ENCODE measurements at places on chromosomes 4 and X.

GRCh38 chr4:115923152-115923551 is 809.7 kb upstream of the NDST4 start:
- DNase-seq, result no peak

- DNase-seq, result no peak
These were observed 34.9 kb downstream of the RASSF6 start for GRCh38 chr4:73585345-73585744.

DNA sequence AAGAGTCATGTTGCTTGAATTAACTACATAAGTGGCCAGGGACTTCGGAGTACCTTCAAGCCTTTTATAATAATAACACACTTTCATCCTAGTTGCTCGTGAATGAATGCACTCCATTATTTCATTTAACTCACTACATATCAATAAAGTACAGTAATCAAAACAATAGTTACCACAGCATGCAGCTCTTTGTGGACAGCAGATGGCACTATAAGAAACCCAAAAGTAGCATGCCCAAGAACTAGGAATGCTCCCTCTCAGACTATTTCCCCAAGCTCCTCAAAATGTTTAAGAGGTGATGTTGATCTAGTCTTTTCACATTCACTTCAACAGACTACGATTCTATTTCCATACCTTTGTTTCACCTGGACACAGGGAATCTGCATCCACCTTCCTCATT is 500.8 kb upstream of the DIAPH2 start:
- DNase-seq, result no peak

DNA sequence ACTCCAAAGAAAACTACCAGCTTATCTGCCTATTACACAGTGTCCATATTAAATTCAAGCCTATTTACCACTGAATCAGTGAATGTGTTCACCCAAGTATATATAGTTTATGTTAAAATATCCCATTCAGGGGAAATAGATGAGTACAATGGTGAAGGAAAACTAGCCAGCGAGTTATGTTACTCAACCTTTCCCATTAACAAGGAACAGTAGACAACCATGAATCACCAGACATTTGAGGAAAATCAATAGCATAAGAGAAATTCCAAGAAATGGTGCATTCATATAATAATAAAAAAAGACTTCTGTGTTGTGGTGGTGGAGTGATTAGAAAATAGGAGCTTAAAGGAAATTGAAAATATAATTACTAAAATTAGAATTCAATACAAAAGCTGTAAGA is 21.3 kb downstream of the IQCM start:
- no peak for DNase-seq

- DNase-seq, result no peak
These were observed 50.8 kb downstream of the LRP2BP start for GRCh38 chr4:185344743-185345538.

DNA sequence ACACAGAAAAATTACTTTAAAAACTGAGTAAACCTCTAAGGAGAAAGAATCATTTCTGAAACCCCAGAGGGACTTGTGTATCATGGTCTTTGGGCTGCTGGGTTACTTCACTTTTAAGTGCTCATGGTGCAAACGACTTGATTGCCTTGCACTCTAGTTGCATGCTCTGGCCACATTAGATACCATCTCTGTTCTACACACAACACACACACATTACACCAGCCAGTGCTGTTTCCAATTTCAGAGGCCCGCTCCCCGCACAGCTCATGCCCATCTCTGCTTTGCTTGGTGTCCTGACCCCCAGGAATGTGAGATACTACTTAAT is 2.1 kb downstream of the PPP3CA start:
- no peak for DNase-seq

DNA sequence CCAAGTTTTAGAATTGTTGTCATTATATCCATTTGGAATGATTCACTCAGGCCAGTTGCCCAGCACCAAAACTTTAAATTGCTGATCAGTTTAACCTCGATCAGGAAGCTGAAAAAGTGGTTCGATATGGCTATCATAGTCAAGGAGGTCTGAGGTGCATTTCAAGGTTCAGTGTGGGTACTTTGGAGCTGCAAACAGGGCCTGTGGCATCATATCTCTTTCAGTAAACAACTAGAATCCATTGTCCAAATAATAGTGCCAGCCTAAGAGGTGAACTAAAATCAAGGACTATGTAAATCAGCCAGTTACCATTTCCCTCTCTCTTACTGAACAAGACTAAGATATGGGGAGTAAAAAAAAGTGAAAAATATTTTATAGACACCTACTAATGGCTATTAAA is 14.2 kb downstream of the TMEM47 start:
- DNase-seq, result no peak

DNA sequence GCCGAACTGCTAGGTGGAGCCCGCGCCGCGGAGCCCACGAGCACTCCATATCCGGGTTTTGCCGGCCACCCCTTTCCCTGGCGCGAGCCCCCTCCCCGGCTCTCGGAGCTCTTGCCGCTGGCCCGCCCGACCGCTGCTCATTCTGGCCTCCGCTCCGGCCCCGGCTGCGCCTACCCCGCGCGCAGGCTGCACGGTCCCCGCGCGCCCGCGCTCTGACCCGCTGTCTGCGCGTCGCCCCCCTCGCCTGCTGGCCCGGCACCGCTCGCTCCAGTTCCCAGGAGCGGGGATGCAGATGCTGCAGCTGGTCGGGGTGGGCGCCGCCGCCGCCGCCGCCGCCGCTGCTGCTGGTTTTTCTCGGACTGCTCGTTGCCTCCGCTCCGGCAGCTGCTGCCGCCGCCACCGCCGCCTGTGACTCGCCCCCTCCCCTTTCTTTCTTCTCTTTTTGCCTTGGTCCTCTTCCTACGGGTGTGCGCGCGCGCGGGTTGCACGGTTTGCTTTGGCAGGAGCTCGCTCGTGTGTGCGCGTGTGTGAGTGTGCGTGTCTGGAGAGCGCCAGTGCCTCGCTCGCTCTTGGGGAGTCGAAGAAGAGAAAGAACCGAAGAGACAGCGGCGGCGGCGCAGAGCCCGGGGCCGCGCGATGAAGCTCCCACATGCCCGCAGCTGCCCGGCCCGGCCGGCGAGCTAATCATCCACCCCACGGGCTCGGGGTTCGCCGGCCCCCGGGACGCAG is at the start of gene ADGRL3:
Gene ADGRL3, plus strand, starts transcription at position 140 of the 729 bp plus-strand sequence.
- DNase-seq, result peak; percentile 31

DNA sequence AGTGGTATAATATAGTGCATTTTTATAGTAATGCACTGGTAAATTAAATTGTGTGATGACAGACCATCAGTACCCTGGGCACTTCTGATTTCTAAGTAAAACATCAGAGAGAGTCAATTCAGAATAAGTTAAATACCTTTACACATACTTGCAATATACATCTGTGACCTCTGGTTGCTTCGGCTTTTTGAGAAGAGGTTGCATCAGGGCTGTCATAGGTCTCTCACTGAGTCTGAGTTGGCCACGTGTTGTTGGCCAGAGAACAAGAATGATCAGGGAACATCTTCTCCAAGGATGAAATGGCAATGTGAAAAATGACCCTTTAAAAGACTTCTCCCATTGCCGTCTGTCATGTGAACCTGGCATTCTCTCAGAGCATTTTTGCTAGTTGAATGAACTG is 36.9 kb upstream of the PUDP start:
- peak; percentile 33 for DNase-seq

- DNase-seq, result no peak
These were observed 52.5 kb upstream of the SHISA3 start for GRCh38 chr4:42344749-42345148.

Data from fibroblast of skin of abdomen (primary cell).